ENCODE measurements at places on chromosomes 1 and 21.
A peak's percentile ranks its signal among the peaks of the same experiment; 100 is the strongest.

DNA sequence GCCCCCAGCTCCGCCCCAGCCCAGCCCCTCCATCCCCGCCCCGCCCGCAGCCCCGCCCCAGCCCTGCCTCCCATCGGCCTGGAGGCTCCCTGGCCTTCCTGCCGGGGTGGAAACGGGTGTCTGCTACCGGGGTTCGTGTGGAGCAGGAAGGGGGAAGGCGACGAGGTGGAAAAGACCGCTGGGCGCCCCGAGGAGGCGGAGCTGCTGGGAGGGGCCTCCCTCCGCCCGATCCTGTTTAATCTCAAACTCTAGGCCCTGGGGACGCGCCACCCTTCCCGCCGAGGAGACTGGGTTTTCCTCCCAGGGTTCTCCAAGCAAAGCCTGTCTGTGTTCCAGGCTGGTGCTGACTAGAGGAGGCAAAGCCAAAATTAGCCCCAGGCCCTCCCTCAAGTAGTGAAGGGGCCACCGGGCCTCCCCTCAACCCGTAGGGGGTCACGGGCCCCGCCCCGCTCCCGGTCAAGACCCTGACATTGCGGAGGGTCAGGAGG, 16.2 kb upstream of the TTLL10 start:
- DNase-seq: peak; percentile 61

DNA sequence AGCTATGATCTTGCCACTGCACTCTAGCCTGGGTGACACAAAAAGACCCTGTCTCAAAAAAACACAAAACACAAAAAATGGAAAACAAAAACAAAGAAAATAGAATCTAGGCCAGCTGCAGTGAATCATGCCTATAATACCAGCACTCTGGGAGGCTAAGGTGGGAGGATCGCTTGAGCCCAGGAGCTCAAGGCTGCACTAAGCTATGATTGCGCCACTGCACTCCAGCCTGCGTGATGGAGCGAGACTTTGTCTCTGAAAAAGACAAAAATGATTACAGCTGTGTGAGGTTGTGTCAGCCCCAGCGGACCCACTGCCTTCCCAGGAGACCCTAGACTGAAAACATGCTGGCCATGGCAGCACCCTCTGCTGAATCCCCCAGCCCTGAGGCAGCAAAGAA, 80.2 kb upstream of the ZBTB40 start:
- DNase-seq: no peak

DNA sequence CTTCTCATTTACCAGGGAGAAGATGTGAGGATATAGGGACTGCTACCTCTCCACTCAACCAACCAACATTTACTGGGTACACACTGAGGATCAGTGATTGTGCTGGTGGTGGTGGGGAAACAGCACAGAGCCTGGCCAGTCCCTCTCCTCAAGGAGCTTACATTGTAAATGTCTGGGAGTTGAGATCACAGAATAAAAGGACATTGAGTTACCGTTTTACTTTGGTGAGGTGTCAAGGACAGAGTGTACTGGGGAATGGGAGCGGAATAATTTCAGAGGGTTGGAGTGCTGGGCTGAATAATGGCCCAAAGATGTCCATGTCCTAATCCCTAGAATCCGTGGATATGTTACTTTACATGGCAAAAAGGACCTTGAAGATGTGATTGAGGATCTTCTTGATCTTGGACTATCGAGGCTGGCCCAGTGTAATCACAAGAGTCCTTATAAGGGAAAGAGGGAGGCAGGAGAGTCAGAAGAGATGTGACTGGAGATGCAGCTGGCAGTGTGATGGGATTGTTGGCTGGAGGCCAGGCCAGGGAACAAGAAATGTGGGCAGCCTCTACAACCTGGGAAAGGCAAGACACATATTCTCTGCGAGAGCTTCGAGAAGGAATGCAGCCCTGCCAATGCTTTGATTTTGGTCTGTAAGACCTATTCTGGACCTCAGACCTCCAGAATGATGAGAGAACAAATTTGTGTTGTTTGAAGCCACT, 26.6 kb upstream of the RWDD3 start:
- DNase-seq: no peak

DNA sequence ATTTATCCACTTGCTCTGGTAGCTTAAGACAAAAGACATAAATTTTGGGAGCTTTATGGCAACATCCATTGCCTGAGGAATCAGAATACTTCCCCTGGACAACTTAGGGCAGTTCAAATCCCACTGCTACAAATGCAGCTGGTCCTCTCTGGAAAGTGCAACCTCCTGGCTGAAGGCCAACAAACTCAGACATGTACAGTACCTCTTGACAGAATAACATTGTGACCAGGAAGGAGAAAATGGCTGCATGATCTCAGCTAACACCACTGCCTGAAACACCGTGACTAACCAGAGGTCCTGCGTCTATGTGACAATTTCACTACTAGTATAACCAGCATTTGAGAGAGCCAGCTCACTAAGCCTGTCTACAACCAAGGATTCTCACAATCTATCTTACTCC, 218.9 kb downstream of the CRB1 start:
- DNase-seq: no peak

DNA sequence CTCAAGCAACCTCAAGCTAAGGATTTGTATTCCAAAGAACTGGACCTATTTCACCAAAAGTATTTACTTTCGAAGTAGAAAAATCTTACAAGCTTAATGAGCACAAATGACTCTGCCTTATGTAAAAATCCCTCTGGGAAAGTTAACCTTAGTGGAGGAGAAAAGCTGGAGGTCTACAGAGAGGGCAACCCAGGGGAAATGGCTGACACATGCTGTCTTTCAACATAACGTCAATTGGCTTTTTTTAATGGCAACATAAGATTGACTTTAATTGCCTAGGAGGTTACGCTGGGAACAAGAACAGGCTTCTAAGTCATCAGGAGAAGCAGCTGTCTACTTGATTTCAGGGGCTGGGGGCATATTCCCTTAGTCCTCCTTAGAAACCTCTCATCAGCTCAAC, 52.3 kb downstream of the UTP25 start:
- no peak for DNase-seq

- DNase-seq: no peak
Observed at GRCh38 chr1:180937624-180938225, 25.0 kb downstream of the KIAA1614 start.

GRCh38 chr1:17192394-17193221, 12.3 kb upstream of the PADI1 start:
- DNase-seq: no peak

DNA sequence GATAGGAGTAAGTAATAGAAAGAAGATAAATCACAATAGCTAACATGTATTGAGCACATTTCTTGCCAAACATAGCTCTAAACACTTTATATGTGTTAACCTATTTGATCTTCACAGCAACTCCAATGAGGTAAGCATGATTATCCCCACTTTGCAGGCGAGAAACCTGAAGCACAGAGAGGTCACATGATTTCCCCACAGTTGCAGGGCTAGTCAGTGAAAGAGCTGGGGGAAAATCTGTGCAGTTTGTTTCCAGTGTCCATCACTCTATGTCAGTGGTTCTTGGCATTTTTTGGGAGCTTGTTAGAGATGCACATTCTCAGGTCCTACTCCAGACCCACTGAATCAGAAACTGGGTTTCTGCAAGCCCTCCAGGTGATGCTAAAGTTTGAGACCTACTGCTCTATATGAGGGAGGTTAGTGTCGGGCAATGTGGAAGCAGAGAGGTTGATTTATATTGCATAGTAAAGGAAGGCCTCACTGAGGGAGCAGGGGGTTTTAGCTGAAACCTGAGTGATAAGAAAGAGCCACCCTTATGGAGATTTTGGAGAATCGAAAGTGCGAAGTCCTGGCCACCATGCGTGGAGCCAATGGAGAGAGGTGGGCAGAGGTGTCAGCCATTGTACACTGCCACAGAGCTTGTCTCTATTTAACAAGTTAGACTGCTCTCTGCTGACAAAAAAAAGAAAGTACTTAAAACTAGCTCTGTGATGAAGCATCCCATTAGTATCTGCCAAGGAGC, 20.9 kb downstream of the MCOLN3 start:
- no peak for DNase-seq

DNA sequence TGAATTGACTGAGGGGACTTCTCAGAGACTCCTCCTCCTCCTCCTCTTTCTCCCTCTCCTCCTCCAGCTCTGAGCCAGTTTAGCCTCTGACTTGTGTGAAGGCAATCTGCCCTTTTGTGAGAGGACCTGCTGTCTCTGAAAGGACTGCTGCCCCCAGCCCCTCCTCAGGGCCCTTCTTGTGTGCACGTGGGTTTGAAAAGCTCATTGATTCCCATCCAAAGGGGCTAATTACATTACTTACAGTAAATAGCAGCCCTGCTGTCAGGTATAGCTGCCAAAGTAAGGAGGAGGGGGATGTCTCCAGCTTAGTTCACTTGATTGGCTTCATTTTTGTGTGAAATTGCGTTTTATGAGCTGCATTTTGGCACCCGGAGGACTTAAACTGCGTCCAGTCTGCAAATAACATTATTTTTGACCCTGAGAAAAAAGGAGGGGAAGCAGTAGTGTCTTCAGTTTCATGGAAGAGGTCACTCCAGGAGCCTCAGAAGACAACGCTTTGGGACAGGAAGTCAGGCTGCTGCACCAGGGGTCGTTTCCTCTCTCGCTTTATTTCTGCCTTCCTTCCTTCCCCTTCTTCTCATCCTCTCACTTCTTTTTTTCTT, 1.8 kb upstream of the LHX9 start:
- no peak for DNase-seq

- DNase-seq: no peak
Observed at GRCh38 chr1:22287946-22288520, 145.1 kb upstream of the WNT4 start.

GRCh38 chr1:115495625-115496024, 146.1 kb upstream of the VANGL1 start:
- no peak for DNase-seq

DNA sequence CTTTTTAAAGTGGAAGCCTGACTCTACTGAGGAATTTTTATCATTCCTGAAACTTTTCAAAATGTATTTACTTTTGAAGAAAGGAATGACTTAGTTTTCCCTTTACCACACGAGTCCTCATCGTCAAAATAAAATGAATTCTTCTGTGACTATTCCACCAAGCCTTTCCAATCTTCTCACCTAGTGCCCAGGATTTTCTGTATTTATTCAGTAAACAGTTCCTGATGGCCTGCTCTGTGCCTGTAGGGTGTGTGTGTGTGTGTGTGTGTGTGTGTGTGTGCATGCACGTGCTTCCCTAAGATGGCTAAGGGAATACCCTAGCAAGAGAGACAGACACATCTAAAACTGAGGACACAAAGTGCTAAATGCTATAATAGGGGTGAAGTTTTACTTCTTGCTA, 395.0 kb upstream of the USP24 start:
- peak; percentile 20 for DNase-seq

DNA sequence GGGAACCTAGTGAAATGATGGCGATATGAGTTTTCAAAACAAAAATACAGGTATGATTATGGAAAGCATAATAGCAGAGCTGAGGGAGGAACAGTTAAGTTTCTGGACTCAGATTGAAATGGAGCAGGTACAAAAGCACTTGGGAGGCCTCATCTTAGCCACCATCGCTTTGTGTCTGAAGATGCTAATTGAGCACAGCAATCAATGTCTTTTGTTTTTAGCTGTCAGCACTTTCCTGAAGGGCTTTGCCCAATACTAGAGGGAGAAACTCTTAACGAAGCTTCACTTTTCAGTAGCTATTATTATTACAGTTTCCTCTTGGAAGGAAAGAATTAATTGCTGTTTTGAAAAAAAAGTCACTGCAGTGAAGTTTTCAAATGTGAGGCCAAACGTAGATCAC, 348.7 kb downstream of the RWDD3 start:
- no peak for DNase-seq

GRCh38 chr1:111133866-111134265, 6.0 kb downstream of the DRAM2 start:
- no peak for DNase-seq

- no peak for DNase-seq
Observed at GRCh38 chr1:110235181-110235833, 25.2 kb downstream of the KCNC4 start.

DNA sequence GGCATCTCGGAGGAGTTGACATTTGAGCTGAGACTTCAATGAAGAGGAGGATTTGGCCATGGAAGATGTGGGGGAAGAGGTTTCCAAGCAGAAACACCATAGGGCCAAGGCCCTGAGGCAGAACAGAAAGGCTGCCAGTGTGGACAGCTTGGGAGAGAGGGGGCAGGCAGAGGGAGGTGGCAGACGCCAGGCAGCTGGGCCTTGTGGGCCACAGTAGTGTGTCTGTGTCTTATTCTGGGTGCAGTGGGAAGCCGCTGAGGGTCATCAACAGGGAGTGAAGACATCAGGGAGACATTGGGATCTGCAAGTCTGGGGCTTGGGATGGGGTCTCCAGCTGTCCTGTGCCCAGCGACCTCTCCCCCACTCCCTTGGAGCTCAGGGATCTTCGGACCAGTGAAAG, 96.8 kb downstream of the LACTBL1 start:
- DNase-seq: no peak

- DNase-seq: no peak
Observed at GRCh38 chr1:192627901-192628300, 8.0 kb upstream of the RGS13 start.

DNA sequence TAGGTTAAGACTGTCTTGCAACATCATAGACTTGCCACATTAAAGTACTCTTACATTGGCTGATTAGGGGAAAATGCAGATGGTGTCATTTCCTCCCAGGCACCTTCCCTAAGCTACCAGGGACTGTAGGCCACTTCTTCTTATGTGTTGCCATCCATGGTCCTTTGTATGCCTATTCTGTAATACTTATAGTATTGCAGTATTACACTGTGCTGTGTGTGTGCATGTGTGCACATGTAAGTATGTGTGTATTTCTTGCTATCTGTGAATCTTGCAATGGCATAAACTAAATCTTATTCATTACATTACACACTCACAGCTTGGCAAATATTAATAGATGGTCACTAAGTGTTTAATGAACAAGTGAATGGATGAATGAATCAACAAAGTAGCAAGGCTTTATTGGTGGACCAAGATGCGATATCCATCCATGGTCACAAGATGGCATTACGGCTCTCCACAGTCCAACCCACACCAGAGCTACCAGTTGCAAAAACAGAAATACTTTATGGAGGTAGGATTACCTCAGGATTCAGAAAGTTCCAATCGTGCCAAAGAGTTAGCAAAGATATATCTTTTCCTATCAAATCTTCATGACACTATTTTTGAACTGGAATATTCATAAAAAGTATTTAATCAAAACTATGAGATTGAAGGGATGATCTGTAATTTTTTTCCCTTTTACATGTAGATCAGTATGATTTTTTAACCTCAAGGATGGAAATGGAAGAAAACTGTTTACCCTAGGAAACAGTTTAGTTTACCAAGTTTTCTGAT, 160.2 kb downstream of the DENND1B start:
- DNase-seq: peak; percentile 1

DNA sequence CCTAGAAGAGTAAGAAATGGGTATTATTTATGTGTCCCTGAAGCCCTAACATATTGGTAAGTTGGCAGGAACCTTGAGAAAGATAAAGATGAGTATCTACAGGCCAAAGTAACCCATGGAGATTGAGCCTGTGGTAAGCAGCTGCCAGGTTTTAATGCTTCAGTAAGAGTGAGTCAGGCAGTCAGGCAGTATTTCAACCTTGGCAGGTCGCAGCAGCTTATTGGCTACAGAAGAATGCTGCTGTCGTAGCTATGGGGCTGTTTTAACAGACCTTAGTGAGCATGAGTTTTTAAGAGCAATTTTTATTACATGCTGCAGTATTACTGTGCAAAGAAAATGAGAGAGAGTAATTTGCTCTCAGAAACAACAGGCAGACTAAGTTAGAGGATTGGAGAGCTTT, 10.3 kb upstream of the SLC30A10 start:
- no peak for DNase-seq
